Stimulated activated CD8-positive, alpha-beta memory T cell treated with anti-CD3 and anti-CD28 coated beads, Interleukin-2, amount 100 ng/mL, for 1 hour (primary cell): ENCODE measurements at places on chromosomes 12 and 14.

GRCh38 chr12:52953181-52953841 lies 4.4 kb downstream of the KRT18 start:
- DNase-seq: no peak

DNA sequence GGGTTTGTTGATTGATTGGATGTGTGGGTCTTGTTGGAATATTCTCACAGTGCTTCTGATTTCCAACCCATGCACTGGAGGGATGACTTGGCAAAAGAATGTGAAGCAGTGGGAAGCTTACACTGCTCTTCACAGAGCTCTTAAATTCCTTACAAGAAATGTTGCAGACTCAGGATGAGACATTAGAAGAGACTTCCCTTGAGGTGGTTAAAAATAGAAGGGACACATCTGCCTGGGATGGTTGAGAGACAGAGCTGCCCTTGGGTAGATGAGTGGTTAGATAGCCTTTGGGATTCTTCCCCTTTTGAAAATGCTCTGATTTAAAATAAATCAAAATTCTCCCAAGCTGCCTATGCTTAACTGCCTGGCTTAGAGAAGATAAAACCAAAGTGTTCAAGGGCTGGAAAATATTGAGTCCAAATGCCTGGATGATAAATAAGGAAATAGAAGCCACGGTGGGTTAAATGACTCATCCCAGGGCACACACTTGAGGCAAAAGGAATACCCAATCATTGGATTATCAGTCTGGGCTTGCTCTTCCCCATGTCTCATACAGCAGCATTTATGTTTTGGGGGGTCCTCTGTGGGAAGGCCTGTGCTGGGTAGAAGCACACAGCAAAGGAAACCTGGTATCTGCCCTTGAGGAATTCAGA lies 264.3 kb downstream of the AKAP6 start:
- DNase-seq: no peak

DNA sequence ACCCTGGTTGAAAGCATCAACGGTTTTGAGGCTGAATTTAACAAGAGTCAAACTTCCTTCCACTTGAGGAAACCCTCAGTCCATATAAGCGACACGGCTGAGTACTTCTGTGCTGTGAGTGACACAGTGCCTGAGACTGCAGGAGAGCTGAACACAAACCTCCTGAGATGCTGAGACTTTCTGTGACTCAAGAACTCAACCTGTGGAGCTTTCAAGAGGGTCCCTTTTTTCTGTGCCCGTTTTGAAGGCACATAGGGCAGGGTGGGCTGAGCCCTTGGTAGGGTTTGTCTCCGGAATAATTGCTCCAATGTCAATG lies 305.3 kb upstream of the OR4E1 start:
- DNase-seq: no peak

DNA sequence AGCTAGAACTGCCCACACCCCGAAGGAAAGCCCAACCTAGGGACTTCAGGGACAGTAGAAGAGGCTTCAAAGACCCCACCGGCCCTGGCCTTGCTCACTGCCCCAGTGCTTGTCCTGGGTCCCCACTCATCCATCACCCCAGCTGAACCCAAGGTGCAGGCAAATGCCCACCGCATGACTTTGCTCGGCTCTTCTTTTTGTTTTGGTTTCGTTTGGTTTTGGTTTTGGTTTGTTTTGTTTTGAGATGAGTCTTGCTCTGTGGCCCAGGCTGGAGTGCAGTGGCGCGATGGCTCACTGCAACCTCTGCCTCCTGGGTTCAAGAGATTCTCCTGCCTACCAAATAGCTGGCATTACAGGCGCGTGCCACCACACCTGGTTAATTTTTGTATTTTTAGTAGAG lies 9.0 kb downstream of the CCDC85C start:
- no peak for DNase-seq

- DNase-seq: no peak
These were observed 6.9 kb upstream of the TCL1B start for GRCh38 chr14:95679148-95679815.

GRCh38 chr12:62519043-62519442 lies 52.4 kb downstream of the MON2 start:
- DNase-seq: no peak

GRCh38 chr14:88289234-88289633 lies 33.8 kb downstream of the KCNK10 start:
- DNase-seq: no peak

- DNase-seq: no peak
These were observed 64.5 kb upstream of the SSTR1 start for GRCh38 chr14:38143170-38143569.

- DNase-seq: no peak
These were observed 467.8 kb downstream of the NRXN3 start for GRCh38 chr14:78637908-78638475.

GRCh38 chr12:94571556-94571955 lies 78.8 kb downstream of the TMCC3 start:
- DNase-seq: no peak

GRCh38 chr14:91830777-91831176 lies 36.6 kb downstream of the TC2N start:
- no peak for DNase-seq

- DNase-seq: no peak
These were observed 281.9 kb downstream of the ACSS3 start for GRCh38 chr12:81359736-81360135.

DNA sequence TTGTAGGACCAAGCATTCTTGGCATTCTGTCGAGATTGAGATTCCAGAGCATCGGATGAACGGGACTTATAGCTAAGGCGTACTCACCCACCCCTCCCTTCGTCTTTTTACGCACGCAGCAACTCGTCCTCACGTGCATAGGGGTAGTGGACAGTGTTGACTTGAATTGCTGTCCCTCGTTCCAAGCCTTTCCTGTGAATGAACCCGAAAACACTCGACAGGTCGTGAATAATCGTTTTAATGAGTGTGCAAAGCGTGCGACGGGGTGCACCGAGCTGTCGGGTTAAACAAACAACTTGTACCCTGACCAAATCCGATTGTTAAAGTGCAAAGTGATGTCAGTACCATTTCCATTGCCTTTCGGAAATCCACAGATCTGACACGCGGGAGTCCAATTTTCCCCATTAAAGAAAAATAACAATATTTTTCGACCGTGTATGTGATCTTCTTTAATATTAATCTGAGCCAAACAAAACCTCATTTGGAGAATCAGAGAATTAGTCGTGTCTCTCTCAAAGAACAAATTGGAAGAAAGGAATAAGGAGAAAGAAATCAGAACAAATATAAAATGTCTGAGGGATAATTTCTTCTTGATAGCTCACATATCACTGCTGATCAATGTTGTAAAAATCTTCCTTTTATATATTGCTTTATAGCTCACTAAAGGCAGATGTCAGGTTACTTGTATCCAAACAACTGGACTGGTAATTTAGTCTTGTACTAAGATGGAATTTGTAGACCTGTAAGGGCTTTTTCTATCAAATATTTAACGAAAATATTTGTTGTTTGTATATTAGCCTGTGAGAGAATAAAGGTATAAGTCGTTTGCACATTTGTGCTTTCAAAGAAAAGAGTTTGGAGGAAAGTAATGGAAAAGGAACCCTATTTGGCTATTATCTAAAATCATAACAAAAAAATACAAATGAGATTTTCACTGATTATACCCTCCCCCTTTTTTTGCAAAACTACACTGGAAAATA lies 11.8 kb downstream of the FOXG1 start:
- no peak for DNase-seq

DNA sequence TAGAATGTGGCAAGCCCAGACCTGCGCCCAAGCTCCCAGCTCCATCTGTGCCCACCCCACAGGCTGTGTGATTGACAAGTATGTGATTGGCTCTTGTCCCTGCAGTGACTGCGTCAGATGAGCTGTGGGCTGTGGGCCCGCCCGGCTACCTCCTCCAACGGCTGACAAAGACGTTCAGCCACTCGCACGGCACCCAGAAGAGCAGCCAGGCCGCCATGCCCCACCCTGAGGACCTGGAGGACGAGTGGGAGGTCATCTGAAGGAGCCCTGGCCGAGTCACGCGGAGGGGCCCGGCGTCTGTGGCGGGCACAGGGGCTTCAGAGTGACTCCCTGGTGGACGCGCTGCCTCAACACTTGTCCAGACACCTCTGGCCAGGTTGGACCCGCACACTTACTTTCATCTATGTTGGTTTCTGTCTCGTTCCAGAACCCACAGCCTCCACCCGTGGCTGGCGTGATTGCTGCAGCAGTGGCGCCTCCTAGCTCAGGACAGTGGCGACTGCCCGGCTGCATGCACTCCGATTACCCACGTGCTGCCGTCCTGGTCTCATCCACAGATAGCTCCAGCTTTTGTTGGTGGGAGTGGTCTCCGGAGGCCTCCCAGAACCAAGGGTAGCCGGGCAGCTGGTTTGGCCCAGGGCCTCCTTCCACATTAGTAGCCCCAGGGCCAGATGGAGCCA lies 11.4 kb downstream of the ANKRD9 start:
- no peak for DNase-seq

GRCh38 chr12:57723630-57723962 lies 14.9 kb downstream of the AGAP2 start:
- DNase-seq: no peak

DNA sequence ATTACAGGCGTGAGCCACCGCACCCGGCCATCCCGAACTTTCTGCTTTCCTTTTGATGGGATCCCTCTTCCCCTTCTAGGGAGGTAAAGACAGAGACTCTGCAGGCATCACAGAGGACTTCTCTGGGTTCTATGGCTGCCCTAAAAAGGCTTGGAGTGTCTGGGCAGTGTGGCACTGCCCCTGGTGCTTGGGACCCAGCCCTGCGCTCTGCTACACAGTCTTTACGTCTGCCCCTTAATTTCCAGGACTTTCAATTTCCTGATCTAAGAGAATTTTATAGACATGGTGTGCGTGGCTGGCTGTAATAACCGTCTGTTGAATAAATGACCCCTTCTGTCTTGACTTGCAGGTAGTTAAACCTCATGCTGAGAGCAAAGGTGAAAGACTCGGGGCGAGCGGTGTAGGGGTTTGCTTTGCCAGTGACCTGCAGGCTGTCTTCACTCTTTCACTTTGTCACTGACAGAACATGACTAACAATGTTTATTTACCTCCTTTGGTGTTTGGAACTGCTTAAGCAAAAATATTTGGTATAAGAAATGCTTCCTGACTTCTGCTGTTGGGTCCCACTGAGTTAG lies 110.9 kb upstream of the MAP1LC3B2 start:
- DNase-seq: no peak
